ENCODE measurements at places on chromosomes 7 and 10.

- no peak for DNase-seq
Observed at GRCh38 chr10:43576580-43576979, 2.2 kb upstream of the ZNF239 start.

DNA sequence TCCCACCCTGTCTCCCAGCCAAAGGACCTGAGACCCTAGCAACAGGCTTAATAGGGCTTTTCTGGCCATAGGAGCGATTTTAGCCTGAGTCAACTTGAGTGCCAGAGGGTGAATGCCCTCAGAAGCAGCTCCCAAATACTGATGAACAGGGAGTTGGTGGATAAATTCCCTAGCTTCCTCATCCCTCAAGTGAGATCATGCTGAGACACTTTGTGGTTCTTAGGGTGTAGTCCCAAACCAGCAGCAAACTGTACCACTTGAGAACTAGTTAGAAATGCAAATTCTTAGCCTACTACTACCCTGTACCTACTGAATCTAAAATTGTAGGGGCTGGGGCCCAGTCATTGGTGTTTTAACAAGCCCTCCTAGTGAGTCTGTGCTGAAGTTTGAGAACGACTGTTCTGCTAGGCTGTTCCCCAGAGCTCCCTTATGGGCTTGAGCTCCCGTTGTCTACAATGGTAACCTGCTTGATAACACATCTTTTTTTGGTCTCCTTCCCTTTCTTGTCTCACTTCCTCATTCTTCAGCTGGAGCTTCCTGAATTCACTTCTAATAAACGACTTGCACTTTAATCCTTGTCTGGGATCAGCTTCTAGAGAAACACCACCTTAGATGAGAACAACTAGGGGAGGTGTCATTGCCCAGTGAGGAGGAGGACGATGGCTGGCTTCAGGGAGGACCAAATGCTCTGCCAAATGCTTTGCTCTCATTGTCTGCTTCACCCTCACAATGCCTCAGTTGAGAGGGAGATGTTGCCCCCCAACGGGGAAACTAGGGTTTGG, 18.2 kb upstream of the CDH23 start:
- DNase-seq, result no peak

DNA sequence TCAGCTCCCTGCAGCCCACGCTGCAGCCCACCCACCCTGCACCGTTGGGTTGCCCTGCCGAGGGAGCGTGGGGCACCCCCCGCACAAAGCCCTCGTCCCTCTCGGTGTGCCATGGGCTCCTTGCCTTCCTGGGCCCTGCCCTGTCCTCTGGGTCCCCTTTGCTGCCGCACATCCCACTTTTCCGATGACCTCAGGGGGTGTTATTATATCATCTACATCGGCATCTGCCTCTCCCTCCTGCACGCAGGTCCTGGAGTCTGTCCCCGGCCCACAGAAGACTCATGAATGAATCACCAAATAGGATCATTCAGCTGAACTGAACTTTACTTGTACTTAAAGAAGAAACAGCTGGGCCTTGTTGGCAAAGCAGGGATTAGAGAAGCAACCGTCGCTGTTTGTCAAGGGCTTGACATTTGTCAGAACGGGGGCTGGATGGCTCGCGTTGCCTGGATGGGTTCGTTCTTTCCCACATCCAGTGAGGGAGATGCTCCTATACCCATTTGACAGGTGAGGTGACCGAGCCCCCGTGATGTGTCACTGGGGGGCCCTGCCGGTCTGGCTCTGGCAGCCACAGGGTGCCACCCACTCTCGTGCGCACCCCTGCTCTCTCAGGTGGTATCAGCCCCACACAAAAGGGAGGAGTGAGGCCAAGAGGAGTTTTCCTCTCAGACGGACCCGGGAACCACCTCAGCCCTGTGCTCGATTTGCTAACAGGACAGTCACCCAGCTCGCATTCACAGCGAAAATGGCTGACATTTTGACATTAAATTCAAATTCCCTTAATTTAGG, 58.6 kb upstream of the EBF3 start:
- no peak for DNase-seq

- no peak for DNase-seq
Observed at GRCh38 chr7:124058515-124058914, 25.6 kb upstream of the TMEM229A start.

DNA sequence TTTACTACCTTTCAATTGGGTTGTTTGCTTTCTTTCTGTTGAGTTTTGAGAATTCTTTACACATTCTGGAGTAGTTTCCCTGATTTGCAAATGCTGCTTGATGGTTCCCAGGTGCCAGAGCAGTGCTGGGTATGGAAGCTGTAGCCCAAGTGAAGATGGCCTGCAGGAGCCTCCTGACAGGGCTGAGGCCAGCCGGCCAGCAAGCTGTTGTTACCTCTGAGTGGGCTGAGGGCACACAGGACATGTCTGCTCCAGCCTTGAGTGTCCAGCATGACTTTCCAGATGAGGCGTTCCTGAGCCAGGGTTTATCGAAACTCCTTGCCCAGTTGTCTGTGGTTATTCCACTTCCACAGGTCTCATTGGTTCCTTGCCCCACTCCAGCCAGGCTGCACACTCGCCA, 164.6 kb upstream of the TNS3 start:
- DNase-seq, result no peak

DNA sequence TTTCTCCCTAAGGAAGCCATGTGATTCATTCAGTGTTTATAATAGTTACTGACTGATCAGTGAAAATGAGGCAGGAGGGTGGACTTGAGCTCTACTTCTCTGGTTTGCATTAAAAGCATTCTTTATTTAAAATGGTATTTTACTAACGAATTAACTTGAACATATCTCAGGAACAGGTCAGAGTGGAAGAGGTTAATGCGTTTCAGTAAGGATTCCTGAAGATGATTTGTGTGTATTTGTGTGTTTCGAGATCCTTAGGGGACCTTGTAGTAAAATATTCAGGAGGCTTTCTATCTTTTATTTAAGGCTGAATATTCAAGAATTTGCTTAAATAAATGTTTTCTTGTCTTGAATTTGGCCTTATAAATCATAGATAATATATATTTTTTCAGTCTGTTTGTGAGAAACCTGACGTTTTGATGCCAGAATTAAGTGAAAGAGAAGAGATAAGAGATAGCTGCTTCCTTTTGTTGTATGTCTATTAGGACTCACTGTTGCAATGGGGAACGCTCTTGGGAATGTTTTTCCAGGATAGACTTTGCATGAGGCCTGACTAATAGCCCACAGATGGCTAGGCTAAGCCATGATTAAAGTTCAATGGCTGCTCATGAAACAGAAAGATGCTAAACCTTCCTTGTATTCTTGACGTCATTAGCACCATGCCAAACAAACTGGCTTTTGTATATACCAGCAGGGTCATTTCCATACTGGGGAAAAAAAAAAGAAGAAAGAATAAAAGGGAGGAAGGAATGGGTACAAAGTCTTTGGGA, 93.8 kb upstream of the MTPN start:
- no peak for DNase-seq

DNA sequence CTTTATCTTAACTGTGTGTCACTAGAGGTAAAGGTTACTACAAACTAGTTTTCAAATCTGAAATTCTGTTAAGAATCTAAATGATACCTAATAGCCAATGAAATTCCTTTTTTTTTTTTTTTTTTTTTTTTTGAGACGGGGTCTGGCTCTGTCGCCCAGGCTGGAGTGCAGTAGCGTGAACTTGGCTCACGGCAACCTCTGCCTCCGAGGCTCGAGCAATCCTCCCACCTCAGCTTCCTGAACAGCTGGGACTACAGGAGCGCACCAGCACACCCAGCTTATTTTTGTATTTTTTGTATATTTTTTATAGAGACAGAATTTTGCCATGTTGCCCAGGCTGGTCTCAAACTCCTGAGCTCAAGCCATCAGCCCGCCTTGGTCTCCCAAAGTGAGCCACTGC, 160.3 kb upstream of the NEBL start:
- DNase-seq, result no peak
